Activated CD4-positive, alpha-beta T cell treated with anti-CD3 and anti-CD28 coated beads, Interleukin-2, amount 50 U/mL, for 16 hours (primary cell): ENCODE measurements at places on chromosomes 16 and 17.

DNA sequence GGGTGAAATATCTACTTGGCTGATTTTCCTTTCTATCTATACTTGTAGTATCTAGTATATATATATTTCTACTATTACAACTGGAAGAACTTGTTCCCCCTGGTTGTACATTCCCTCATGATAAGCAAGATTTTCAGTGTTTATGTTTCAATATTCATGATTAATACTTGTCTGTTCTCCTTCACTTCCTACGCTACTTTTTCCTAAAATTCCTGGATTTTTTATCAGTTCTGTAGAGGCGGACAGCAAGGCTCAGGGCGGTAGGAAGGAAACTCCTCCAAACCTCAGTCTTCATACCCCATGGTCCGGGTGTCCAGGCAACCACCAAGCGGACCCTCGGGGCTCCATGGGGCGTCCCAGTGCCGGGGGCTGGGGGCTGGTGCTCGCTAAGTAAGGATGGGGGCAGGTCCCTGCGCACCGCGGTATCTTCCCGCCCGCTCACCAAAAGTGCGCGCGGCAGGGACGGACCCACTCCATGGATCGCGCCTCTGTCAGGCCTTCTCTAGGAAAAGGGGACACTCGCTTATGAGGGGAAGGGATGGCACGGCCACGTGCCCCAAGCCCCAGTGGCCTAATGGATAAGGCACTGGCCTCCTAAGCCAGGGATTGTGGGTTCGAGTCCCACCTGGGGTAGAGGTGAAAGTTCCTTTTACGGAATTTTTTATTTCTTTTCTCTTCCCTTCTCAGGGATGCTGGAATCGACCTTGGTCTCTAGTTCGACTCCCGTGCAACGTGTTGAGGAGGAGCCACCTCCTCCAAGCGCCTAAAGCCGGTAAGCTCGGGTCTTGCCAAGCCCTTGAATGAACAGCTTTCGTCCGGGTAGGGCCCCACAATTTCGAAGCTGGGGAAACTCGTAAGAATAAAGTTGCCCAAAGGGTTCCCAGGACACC lies 13.2 kb downstream of the ATP5PD start:
- DNase-seq, result peak; percentile 97

DNA sequence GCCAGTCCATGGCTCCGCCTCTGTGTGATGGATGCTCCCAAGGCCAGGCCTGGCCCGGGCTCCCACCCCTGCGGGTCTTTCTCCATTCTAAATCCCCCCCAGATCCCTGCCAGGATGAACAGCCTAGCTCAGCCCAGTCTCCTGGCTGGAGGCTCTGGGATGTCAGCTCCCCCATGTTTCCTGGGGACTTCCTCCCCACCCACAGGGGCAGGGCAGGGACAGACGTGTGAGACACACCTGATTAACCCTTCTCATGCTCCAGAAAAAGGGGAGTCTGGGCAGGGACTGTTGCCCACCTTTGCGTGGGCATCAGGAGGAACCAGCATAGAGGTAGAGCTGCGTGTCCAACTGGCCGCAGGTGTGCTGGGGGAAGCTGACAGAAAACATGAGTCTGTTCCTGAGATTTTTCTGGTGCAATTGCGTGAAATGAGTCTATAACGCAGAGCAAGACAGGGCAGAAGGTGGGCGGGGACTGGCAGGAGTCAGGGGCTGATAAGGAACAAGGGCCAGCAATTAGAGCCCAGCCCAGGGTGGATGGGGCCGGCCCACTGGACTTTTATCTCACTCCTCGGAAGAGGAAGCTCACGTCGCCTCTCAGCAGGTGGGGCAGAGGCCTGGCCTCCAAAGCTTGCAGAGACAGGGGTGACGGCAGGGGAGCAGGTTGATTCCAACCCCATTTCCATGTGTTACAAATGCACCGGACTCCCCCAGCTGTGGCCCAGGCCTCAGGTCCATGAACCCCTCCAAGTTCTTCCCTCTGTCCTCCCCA lies 238.2 kb downstream of the RBFOX3 start:
- DNase-seq, result no peak

- no peak for DNase-seq
Observed at GRCh38 chr16:84986102-84986501, 25.2 kb downstream of the ZDHHC7 start.

DNA sequence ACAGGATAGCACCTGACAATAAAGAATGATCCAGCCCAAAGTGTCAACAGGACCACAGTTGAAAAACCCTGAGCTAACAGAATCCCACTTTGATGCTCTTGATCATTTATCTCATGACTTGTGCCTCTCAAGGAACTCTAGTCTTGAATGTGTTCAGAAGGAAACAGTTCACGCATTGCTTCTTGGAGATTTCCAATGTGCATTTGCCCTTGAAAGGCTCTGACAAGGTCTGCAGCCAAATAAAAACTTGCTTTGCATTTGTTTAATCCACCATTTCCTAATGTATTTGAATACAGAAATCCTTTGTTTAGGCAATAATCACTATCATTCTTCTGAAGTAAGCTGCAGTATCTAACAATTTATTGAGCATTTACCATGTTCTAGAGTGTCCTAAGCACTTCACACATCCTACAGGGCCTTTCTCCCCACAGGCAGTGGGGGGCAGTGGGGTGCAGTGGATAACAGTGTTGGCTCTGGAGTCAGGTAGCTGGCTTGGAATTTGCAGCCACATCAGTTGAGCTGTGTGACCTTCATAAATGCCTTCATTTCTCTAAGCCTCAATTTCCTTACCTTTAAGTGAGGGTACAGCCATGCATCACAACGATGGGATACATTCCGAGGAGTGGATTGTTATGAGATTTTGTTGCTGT lies 239.7 kb downstream of the XYLT1 start:
- no peak for DNase-seq

DNA sequence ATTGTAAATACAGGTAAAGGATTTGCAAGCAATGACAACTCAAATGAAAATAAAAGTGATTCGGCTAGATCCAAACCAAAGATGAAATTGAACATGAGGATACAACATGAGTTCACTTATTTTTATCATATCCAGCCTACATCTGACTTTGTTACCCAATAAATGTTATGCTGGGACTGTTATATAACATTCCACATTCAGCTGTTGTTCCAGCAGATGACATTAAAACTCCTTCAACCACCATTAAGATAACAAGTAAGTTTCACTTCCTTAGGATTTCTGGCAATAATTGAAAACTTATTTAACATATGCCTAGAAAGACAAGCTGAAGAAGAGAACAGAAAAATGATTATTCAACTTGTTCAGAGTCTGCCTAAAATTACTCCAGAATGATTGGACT lies 729.4 kb downstream of the CDH11 start:
- DNase-seq, result no peak

GRCh38 chr17:18888766-18889290 lies 30.9 kb downstream of the PRPSAP2 start:
- no peak for DNase-seq

- DNase-seq, result no peak
Observed at GRCh38 chr16:57029161-57030160, 40.1 kb downstream of the NLRC5 start.

DNA sequence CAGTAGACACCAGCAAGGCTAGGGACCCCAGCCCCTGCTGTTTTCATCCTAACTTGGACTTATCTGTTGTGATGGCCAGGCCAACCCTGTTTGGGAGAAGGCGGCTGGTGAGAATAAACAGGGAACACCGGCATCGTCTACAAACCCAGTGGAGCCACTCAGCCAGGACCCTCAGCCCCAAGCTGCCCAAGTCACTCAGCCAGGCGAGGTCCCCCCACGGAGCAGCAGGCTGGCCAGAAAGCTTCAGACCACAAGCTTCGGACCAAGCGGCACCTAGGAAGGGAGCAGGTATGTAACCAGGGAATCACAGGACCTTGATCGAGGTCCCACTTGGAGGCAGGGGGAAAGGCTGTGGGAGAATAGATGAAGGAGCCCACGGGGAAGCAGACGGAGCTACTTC lies 23.4 kb downstream of the RBFOX3 start:
- no peak for DNase-seq

- no peak for DNase-seq
Observed at GRCh38 chr16:49580751-49581303, 207.2 kb downstream of the C16orf78 start.

- no peak for DNase-seq
Observed at GRCh38 chr16:9969580-9969979, 212.6 kb downstream of the GRIN2A start.

DNA sequence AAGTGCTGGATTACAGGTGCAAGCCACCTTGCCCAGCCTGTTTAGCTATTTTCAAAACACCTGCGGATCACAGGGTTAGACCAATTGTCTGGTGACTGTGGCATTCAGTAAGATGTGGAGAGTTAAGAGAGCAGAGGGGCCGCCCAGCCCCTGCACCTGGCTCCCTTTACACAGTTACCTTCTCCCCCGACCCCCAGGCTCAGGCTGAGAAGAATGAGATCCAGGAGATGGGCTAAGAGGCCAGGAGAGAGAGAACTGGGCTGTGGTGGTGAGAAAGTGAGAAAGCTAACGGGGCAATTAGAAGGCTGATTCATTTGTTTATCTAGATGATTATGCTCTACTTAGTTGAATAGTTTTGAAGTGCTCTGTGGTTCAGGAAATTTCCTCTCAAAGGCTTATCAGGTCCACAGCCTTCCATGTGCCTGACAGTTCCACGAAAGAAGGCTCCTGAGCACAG lies 67.8 kb upstream of the AXIN2 start:
- DNase-seq, result no peak

- DNase-seq, result no peak
Observed at GRCh38 chr16:24580665-24581064, 41.3 kb downstream of the RBBP6 start.

- DNase-seq, result no peak
Observed at GRCh38 chr17:43890240-43890639, 17.1 kb downstream of the MPP2 start.

GRCh38 chr17:61416211-61416539 lies 16.5 kb downstream of the TBX2 start:
- DNase-seq, result no peak

GRCh38 chr16:74463888-74464287 lies 42.6 kb upstream of the CLEC18B start:
- no peak for DNase-seq
